ENCODE measurements at places on chromosomes 1 and 21.

DNA sequence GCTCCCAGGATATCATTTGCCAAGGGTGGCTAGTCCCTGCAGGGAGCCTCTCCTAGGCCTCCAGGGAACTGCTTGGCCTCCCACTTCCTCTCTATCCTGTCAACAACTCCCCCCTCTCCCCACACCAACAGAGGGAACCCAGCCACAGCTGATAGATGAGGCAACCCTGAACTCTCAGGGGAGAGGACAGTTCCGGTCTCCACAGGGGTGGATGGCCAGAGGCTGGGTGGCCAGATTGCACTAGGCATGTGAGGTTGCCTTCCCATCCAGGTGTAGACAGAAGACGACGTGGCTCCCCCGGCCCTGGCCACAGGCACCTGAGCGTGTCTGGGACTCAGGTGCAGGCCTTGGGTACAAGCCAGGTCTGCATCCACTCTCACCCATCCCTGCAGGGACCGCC is 53.3 kb downstream of the TOR1AIP2 start:
- no peak for DNase-seq

- DNase-seq, result no peak
Observed at GRCh38 chr1:19462781-19463503, 22.4 kb downstream of the CAPZB start.

DNA sequence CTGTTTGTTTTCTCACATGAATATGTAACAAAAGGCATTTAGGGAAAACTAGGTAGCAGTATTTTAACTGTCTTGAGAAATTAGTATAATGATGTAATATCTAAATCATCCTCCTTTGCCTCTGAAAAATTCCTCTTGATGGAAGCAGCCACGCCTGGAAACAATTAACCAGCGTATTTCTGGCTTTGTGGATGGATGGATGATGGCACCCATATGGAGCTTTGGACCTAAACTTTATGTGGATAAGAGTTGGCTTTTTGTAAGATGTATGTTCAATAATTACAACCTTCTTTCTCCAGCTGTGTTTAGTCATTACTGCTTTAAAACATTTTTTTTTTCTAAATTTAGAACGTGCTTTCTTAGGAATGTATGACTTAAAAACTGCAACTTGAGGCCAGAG is 12.7 kb downstream of the CDCA8 start:
- no peak for DNase-seq

DNA sequence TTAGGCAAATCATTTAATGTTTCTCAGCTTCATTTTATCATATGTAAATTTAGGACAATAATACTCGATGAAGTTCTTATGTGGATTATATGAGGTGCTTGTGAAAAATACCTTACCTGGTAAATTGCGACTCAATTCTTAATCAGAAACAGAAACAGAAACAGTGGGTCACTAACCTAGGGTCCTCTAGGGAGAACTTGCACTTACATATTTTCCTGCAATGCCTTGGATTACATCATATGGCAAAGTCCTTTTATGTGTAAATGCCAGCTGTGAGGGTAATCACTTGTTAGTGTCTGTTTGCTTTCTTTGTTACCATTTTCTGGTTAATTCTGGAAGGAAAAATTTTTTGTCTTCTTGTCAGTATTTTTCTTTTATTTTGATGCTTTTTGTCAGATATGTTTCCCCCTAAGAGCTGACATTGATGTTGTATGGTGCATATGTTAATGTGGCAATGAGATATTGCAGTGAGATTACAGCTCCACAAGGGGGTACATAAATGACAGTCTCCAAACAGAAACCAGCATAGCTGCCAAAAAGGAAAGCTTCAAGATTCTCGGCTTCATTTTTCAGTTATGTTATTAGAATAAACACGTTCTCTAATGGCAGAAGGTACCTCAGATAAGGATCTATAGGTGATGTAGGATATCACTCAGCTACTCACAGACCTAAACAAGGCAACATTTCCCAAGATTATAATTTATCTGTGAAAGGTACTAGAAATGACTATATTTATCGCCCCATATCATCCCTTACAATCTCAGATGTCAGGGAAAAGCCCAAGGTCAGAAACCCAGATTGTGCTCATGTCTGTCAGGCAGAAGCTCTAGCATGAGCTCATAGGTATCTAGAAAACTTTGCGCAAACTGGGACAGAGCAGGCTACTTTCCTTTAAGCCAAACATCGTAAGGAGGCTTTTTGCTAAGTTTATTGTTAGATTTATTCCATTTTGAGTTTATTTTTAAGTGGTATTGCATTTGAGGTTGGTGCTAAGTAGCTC is 119.9 kb downstream of the FASLG start:
- no peak for DNase-seq

- DNase-seq, result no peak
Observed at GRCh38 chr1:237705462-237705861, 185.3 kb downstream of the ZP4 start.

GRCh38 chr21:29248124-29248523 is 50.6 kb upstream of the BACH1 start:
- no peak for DNase-seq

- no peak for DNase-seq
Observed at GRCh38 chr1:111347026-111347425, 56.4 kb downstream of the CHIA start.

GRCh38 chr1:201885531-201886075 is 3.1 kb upstream of the SHISA4 start:
- DNase-seq, result no peak

DNA sequence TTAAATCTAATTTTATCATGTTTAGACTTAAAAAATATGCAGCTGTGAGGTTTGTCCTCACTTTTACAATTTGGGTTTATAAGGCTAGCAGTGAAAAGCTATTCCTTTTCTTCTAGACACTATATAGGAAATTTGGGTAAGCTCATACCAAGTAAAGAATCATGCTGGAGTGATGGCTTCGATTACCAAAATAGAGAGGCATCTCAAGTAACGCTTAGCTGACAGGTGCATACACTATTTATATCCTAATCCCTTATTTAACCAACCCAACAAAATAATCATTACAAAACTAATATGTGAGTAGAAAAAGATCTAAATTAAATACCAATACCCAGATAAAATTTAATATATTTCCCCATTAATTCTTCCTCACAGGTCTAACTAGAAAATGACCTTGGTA is 193.2 kb downstream of the LHX8 start:
- DNase-seq, result no peak

GRCh38 chr1:32470991-32471694 is 6.3 kb downstream of the ZBTB8B start:
- no peak for DNase-seq

DNA sequence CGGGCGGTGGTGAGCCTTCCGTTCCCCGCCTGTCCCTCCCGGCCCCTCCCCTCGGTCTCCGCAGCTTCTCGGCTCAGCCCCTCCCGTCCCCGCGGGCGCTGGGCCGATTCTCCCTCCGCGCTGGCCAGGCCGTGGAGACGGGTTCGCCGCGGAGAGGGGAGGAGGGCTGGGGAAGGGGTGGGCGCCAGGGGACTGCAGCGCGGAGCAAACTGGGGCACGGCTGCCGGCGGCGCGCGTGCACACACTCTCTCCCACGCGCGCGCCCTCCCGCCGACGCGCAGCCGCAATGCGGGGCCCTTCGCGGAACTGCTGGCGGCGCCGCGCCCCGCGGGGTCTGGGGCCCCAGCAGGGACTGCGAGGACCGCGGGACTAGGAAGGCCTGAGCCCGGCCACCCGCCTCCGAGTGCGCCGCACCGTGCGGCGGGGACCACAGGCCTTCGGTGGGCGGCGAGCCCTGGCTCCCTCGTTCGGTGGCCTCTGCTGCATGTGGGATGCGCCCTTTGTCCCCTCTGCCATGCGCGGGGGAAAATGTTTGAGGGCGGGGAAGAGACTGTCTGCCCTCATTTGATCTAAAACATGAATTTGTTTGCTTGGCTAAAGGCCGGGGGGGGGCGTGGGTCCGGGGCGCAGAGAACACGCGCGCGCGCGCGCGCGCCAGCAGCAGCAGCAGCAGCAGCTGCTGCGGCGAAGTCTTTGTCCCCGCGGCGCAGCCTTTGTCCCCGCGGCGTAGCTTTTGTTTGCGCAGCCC is 90.7 kb upstream of the VAMP3 start:
- DNase-seq, result peak; percentile 30

DNA sequence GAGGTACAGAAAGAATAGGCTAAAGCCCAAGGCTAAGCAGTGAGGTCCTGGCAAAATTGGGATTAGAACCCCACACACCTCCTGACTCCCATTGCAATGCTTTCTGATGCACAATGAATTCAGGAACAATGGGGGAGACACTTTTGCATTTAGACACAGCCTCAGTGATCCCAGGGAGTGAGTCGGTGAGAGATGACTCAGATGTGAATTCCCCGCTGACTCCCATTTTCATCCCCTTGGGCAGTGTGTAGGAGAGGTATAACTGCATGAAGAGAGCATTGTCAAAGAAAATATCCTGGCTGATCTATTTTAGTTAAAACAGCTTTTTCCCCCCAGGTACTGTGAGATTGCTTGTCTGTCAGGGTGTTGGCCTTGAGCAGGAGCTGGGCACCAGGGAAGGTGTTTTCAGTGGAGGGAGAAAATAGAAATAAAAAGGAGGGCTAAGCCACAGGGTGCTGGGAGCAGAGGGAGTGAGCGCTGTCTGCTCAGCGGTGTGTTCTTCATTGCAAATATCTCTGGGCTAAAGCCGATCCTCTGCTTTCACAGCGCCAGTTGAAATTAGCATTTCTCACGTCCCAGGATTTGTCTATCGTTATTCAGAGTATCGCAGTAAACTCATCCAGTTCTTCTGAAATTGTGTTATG is 247.7 kb upstream of the PTBP2 start:
- DNase-seq, result no peak

DNA sequence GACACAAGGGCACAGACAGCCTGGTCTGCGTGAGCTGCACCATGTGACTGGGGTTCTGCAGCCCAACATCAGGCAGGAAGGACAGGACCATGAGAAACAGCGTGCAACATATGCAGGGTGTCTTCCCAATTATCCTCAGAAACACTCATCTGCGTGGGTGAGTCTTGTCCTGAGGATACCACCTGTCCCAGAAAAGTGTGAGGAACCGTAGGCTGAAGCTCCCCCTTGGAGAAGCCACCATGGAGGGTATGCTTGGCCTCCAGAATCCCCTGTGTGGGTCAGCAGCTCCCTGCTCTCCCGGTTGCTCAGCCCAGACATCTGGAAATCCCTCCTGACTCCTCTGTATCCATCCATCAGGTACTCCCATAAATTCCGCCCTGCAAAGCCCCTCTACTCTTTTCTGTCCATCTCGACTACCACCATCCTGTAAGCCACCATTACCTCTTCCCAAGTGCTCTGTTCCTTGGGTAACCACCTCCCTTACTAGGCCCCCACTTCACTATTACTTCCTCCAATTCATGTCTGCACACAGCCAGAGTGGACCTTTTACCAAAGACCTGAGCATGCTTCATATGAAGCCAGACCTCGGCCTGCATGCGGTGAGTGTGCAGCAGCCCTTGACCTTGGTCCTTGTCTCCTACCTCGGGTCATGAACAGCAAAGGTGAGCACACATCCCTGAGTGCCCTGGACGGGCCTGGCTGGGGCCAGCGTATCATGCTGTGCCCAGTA is 33.0 kb downstream of the ETS2 start:
- no peak for DNase-seq

DNA sequence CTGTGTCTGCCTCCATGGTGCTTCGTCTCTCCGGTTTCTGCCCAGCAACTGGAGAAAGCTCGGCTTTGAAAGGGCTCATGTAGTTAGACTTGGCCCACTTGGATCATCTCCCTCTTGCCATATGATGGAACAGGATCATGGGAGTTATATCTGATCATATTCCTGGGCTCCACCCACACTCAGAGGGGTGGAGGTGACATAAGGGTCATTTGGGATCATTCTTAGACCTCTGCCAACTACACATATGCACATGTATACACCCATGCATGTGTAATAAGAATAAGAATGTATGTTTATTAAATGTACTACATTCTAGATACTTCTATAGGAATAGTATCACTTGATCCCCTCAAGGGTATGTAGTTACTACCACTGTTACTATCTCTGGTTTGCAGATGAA is 74.1 kb upstream of the WNT4 start:
- no peak for DNase-seq

DNA sequence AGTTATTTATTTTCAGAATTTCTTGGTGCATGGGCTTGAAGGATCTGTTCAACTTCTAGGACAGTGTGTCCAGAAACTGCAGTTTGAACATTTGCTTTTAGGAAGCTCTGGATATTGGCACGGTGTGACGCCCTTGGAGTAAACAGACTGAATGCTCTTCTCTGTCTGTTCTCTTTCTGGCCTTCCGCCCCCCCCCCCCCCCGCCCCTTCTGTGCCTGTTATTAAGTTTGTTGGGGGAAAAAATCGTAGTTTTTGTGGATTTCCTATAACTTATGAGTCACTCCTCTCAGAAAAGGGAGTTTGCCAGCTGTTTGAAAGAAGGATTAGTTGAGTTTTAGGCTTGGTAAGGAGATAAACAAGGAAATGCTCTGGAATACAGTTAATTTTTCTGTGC is 1.2 kb downstream of the KCTD3 start:
- no peak for DNase-seq

DNA sequence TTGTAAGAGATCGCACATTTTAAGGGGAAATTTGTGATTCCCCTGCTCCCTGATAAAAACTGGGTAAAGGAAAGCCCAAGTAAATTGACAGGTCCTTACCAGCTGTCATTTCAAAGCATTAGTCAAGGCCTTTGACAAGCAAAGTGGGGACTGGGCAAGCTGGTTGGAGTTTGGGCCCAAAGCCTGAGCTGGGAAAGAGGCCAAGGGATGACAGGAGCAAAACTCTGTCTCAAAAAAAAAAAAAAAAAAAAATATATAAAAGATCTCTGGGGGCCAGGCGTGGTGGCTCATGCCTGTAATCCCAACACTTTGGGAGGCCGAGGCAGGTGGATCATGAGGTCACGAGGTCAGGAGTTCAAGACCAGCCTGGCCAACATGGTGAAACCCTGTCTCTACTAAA is 36.9 kb downstream of the SLC2A1 start:
- DNase-seq, result no peak

DNA sequence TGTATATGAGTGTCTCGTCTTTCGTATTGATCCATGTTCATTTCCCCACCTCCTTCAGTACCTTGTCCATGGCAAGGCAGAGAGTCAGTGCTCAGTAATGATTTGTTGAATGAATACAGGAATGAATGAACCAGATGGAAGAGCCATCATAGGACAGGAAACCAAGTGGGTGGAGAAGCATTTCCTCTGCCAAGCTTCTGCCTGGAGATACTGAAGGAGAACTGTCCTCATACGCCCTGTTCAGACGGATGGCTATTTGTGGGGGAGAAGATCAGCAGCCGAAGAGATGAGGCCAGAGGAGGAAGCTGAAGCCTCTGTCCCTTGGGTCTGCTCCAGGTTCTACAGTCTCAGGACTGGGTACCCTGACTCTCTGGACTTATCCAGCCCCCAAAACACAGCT is 5.8 kb downstream of the FAM43B start:
- no peak for DNase-seq

DNA sequence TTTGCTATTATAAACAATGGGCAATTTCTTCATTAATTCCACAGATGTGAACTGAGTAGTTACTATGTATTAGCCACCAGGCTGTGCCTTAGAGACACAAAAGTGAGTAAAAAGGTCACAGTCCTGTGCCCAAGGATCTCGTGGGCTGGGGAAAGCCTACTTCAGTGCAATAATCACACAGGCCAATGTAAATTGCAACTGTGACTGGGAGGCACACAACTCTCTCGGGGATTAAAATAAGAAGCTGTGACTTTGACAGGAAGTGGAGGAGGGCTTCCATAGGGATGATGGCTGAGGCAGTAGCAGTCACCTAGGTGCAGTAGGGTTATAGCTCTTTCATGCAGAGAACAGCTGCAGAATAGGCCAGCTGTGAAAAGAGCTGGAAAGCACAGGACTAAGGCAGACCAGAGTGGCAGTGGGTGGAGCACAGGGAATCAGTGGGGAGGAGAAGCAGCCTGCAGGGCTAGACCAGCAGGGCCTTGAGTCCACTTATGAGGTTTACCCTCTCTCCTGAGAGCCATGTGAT is 121.9 kb downstream of the MAB21L3 start:
- no peak for DNase-seq

- no peak for DNase-seq
Observed at GRCh38 chr1:191963286-191963685, 195.0 kb upstream of the RGS18 start.

Data from NCI-H1930 (cell line).